B cell (primary cell): ENCODE measurements at places on chromosomes 5 and 9.
A peak's percentile ranks its signal among the peaks of the same experiment; 100 is the strongest.

DNA sequence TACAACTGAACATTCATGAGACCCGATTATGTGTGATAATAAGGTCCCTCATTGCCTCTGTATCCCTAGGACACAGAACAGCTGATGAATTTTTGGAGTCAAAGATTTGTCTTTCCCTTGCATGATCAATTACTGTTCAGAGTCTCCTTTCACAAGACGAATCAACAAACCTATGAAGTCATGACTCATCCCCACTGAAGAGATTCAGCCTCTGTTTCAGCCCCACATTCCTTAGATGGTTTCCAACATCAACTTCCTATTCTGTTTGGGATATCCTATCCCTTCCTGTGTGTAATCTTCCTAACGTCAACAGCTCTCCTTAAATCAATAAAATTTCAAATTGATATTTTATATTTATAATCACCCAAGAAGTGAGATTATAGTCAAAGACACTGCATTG lies 199.0 kb downstream of the DNAH5 start:
- DNase-seq: no peak

- DNase-seq: no peak
These were observed 226.6 kb upstream of the ADCY2 start for GRCh38 chr5:7169240-7169878.

GRCh38 chr9:32930486-32930885 lies 70.9 kb downstream of the APTX start:
- DNase-seq: no peak

DNA sequence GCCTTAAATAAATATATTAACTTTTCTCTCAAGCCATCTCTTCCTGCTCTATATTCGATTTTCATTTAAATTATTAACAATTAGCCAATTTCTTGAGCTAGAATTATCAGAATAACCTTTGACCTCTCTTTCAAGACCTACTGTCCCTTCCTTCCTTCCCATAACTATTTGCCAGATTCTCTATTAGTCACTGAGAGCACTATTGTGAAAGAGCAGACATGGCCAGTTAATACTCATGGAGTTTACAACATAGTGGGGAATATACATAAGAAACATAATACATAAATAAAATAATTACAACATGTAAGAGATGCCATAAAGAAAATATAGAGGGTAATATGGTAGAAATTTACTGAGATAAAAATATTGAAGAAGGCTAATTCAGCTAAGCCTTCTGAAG lies 72.1 kb upstream of the CHD1 start:
- no peak for DNase-seq

DNA sequence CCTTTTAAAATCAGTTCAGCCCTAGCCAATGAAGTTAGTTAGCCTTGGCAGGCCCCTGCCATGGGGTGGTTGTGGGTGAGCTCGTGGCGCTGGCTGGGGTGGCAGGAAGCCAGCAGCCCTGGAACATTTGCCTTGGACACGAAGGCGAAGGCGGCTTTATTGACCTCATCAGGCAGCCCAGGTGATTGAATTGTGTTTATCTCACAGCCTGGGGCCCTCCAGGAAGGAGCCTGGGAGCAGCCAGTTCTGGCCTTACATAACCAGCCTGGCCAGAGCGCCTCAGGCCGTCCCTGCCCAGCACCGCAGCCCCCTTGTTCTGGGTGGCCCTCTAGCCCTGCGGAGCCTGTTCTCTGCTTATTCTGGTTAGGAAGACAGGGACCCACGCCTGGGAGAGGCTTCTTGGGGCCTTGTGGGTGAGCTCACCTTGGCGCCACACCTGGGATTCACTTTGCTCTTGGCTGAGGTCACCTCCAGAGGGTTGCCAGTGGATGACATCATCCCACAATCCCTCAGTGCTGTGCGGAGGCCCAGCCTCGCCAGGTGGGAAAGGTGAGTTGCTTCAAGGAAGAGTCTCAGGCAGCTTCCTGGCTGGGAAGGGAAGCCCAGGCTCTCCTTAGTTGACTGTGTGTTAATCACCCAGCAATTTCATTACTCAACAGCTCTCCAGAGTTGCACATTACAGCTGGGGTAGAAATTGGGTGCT lies 54.4 kb upstream of the RPL26L1 start:
- no peak for DNase-seq

GRCh38 chr5:80646926-80647325 lies 7.5 kb upstream of the MSH3 start:
- DNase-seq: no peak

GRCh38 chr5:33166948-33167347 lies 273.8 kb upstream of the TARS1 start:
- DNase-seq: no peak

DNA sequence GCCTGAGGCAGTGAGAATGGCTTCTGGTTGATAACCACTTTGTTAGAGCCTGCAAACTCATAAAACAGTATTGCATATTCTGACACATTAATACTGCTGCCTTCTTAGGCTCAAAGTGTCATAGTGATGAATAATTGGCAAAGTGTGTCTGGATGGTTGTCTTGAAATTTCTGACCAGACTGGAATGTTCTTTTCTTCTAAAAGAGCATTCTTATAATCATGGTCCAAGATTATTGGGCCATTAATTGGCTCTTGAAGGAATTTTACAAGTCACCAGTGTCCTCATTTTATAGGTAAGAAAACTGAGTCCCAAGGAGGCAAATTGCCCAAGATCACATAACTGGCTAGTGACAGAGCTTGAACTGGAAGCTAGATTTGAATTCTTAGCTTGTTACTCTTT lies 111.7 kb downstream of the PCSK1 start:
- no peak for DNase-seq

GRCh38 chr5:142685418-142686209 lies at the start of gene FGF1:
TSS of gene FGF1 (minus strand) at chr5:142686090. CDS start at chr5:142614127, 71,963 bp downstream.
- DNase-seq: no peak

GRCh38 chr5:159945359-159945758 lies 29.1 kb downstream of the ADRA1B start:
- no peak for DNase-seq

DNA sequence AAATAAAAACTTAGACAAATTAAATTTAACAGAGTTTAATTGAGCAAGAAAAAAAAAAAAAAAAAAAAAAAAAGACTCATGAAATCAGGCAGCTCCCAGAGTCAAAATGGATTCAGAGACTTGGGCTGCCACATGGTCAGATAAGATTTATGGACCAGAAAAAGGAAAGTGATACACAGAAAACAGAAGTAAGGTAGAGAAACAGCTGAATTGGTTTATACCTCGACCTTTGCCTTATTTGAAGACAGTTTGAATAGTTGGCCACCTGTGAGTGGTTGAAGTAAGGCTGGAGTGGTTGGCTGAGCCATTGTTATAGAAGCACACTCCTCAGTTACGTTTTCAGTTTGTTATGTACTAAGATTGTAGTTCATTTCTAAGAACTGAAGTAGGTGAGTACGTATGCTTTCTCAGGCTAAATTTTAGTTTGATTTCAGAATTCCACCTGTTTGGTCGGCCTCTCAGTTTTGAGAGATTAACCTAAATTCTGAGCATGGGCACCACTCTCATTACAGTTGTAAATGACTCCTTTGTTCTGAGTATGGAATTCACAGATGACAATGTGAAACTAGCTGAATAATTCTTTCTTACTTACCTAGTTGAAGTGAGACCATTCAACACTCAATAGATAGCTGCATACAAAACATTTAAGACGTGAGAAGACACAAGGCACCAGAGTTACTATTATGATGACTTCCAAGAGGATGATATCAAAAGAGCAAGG lies 149.0 kb downstream of the AOPEP start:
- DNase-seq: peak; percentile 43

- DNase-seq: no peak
These were observed 60.0 kb downstream of the HSD17B4 start for GRCh38 chr5:119512277-119512676.

GRCh38 chr5:171226096-171226754 lies 82.8 kb upstream of the TLX3 start:
- no peak for DNase-seq
